ENCODE measurements at places on chromosomes 4 and X.

- DNase-seq = no peak
Measured at GRCh38 chrX:53398216-53398615, 24.2 kb downstream of the SMC1A start.

GRCh38 chr4:110170861-110171260 lies 27.6 kb downstream of the ELOVL6 start:
- no peak for DNase-seq

DNA sequence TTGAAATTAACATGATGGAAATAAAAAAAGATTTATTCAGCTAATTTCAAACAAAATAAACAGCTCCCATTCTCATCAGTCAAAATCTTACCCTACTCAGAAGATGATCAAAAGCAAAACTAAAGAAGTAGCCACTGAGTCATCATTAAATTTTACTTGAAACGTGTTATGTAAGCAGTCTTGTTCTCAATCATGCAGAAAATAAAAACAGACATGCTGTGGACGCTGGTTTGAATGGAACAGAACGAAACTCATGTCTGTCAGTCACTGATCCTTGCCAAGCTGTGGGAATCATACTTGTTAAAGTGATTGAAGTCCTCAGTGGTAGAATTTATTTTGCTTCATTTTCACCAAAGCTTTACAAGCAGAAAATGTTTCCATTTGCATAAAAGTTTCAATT lies 77.2 kb upstream of the TLR3 start:
- no peak for DNase-seq

- DNase-seq = no peak
Measured at GRCh38 chr4:128393101-128393704, 105.6 kb upstream of the PGRMC2 start.

- no peak for DNase-seq
Measured at GRCh38 chr4:124429746-124430250, 282.7 kb downstream of the ANKRD50 start.

GRCh38 chr4:120132935-120133334 lies 66.3 kb upstream of the MAD2L1 start:
- DNase-seq = no peak

- DNase-seq = no peak
Measured at GRCh38 chr4:99859618-99860017, 34.6 kb downstream of the LAMTOR3 start.

DNA sequence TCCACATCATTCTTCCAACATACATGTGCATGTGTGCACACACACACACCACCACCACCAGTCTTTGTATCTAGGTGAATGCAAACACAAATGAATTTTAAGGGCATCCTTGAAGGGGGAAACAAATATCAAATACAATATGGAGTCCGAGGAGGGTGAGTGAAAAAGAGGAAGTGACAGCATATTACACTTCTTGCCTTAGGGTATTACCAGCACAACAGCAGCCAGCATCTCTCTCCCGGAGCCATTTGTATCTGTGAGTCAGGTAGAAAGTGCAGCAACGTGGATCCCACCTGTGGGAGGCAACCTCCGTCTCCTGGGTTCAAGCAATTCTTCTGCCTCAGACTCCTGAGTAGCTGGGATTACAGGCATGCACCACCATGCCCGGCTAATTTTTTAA lies 483.2 kb downstream of the SMARCA1 start:
- no peak for DNase-seq

DNA sequence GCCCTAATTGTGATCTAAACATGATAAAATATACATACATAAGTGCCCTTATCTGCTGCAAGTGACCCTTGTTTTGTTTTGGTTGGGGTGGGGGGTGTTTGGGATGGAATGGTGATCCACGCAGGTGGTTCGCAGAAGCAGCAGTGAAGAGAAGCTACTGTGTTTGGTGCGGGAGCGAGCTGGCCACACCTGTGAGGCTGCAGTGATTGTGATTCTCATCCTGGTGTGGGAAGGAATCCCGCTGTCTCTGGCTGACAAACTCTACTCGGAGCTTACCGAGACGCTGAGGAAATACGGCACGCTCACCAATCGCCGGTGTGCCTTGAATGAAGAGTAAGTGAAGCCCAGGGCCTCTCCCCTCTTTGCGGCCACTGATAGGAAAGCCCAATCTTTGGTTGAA lies 96.8 kb downstream of the TET2 start:
- DNase-seq = no peak

DNA sequence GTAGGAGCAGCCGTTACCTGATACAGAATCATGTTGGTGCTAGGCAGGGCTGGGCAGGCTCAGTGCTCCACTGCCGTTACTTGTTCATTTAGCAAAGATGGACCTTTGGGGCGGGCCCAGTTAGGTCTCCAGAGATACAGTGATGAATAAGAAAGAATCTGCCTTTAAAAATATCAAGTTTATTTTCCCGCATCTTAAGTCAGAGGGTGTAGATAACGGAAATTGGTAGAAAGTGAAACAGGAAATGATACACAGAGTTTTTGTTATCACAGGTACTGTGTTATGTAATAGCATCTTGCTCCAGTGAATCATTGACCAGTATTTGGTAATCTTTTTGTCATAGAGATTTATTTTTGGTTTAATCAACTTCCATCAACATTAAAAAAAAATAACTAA lies 5.5 kb downstream of the TMEM131L start:
- DNase-seq = no peak

GRCh38 chr4:92066485-92066884 lies 237.3 kb upstream of the GRID2 start:
- DNase-seq = no peak

- DNase-seq = no peak
Measured at GRCh38 chr4:176708771-176709311, 83.9 kb downstream of the VEGFC start.

- DNase-seq = no peak
Measured at GRCh38 chrX:29478336-29479069, 736.9 kb upstream of the MAGEB2 start.

DNA sequence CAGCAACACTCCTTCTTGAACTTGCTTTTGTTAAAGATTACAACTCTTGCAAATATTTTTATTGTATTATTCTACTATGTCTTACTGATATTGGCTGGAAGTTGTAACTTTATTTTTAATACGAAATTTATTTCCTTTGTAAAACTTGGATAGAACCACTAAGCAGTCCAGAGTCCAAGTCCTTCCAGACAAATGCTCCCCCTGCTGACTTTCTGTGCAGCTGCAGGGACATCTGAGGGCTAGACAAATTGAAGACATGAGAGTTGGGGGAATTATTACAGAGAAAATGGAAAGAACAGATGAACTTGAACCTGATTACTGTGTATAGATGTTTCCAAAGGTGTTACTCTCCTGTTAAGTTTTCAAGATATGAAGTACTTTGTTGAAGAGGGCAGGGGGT lies 238.8 kb downstream of the GRIA3 start:
- DNase-seq = no peak

GRCh38 chrX:2486476-2487133 lies 14.2 kb downstream of the DHRSX start:
- DNase-seq = no peak

GRCh38 chr4:88352062-88352740 lies 26.5 kb upstream of the HERC6 start:
- no peak for DNase-seq

DNA sequence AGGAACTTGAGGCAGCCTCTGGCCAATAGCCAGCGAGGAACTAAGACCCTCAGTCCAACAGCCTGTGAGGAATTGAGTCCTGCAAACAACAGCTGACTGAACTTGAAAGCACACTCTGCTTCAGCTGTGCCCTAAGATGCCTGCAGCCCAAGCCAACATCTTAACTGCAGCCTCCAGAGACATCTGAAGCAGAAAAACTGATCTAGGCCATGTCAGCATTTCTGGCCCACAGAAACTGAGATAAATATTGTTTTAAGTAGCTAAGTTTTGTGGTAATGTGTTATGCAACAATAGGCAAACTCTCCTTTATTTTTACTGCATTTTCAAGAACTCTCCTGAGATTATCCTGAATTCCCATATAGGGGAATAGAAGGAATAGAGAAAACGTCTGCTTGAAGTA lies 24.4 kb upstream of the PIGA start:
- no peak for DNase-seq

DNA sequence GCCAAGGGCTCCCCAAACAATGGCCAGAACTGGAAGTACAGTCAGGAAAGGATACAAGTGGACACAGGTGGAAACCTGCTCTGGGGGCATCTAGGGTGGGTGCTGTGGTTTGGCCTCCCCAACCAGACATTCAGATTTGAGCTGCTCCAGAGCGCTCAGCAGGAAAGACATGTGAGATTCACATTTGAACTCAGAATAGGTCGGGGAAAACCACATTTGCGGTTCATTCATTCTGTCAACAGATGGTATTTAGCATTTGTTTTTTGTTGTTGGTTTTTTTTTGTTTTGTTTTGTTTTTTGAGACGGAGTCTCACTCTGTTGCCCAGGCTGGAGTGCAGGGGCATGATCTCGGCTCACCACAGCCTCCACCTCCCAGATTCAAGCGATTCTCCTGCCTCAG lies 44.0 kb downstream of the STEEP1 start:
- DNase-seq = no peak

- no peak for DNase-seq
Measured at GRCh38 chr4:166658585-166658984, 575.7 kb downstream of the SPOCK3 start.

DNA sequence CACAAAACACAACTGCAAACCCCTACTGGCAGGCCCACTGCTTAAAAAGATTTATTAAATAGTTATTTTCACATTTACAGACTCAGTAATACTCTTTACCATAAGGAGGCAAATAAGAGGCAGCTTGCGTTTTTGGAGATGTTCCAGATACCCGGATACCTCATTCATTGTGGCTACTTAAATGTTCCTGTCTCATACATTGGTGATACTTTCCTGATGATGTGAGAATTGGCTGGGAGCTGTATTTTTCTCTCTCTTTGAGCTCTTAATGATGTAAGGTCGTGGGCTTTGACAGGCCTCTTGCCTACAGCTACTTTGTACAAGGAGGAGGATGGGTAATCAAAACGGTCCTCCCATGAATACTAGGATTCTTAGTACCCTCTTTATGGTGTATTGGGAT lies 101.5 kb downstream of the AKAP4 start:
- no peak for DNase-seq

- DNase-seq = no peak
Measured at GRCh38 chr4:161949946-161950725, 213.7 kb downstream of the FSTL5 start.

- no peak for DNase-seq
Measured at GRCh38 chr4:142347241-142347640, 498.9 kb downstream of the INPP4B start.

DNA sequence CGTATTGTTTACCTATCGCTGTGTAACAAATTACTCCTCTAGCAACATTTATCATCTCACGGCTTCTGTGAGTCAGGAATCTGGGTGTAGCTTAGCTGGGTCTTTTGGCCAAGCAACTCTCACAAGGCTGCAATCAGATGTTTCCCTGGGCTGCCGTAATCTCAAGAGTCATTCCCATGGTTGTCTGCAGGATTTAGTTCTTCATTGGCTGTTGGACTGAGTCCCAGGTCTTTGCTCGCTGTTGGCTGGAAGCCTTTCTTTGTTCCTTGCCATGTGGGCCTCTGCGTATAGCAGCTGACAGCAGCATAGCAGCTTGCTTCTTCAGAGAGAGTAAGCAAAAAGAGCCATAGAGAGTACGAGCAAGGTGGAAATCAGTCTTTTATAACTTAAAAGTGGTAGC lies 16.8 kb downstream of the POLR2B start:
- DNase-seq = peak; percentile 33

GRCh38 chr4:173415885-173416653 lies 17.2 kb upstream of the SCRG1 start:
- no peak for DNase-seq

GRCh38 chrX:132022198-132022966 lies 720 bp upstream of the STK26 start:
- no peak for DNase-seq

DNA sequence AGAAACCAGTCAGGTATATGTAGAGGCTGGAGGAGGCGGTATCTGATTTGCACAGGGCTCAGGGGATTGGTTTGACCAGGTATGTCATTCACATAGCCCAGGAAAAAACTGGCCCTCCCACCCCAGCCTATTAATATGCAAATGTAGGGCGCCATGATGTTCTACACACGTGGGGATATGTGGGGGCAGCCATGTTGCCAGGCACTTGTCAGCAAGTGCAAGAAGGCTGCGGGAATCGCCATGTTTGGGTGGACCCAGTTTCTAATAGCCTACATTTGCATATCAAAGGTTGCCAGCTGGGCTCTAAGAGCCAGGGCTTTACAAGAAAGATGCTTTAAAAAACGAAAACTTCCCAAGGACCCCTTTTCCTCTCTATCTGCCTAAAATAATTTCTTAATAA lies 335.1 kb downstream of the SMARCA1 start:
- DNase-seq = no peak

DNA sequence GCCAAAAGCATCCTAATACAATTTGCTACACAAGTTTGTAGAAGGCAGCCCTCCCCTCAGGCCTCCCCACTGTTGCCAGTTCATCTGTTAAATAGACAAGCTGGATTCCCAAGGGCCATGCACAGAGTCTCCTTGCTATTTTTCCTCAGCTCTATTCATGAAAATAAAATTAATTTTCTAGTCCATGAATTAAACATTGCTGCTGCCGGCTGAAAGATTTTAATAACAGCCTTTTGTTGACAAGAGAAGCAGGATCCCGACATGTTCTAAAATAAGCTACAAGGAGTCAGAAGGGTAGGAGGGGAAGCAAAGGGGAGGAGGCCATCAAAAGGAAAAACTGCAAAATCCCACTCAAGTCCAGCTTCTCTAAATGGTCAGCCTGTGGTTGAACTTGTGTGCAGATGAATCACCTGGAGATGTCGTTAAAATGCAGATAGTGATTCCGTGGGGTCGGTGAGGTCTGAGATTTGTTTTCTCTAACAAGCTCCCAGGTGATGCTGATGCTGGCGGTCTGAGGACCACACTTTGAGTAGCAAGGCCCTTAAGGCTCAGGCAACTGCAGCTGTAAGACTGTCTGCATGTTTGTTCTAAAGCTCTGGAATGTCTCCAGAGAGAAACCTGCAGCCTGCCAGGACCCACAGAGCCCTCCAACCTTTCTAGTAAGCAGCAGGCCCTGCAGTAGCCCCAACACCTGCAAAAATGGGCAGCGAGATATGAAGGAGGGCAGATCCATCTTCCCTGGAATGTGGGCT lies 9.4 kb downstream of the SCD5 start:
- DNase-seq = no peak

DNA sequence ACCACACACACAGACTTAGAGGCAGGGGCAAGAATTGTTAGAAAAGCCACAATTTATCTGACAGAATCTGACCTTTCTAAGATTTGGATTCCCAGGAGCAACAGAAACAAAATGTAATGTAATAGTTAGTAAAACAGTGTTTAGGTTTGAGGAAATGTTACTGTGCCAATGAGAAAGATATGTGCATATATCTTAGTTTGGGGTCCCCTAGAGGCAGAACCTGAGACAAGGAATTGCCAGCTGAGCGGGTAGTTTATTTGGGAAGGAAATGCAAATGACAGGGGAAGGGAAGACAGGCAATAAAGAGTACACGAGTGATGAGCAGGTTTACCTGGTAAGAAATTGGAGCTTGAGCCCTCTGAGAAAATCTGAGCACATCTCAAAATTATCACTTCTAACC lies 31.3 kb upstream of the DDX53 start:
- DNase-seq = no peak

DNA sequence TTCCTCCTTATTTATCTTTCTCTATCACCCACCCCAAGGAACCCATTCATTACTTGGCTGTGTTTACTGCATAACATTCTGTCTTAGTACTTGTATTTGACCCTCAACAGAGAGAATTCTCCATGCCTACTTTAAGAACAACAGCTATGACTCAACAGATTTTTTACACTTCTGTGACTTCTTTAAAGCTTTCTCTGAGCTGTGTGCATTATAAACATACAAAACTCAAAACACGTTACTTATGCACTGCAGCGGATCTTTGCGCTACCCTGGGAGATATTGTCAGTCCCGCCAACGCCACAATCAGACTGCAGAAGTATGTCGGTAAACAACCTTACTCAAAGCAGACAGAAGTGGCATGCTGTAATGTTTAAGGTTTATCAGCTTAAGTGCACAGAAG lies 35.1 kb downstream of the PRKX start:
- DNase-seq = no peak
